ENCODE measurements at places on chromosomes 12 and 14. TPM values are rescaled to one million over a fixed set of nuclear protein-coding genes. Genes with fewer than 3 reads are reported as not detected.
A peak's percentile ranks its signal among the peaks of the same experiment; 100 is the strongest.

Gene NTS
- total RNA-seq: not detected

Gene ING4
- total RNA-seq: 13.8 TPM

DNA sequence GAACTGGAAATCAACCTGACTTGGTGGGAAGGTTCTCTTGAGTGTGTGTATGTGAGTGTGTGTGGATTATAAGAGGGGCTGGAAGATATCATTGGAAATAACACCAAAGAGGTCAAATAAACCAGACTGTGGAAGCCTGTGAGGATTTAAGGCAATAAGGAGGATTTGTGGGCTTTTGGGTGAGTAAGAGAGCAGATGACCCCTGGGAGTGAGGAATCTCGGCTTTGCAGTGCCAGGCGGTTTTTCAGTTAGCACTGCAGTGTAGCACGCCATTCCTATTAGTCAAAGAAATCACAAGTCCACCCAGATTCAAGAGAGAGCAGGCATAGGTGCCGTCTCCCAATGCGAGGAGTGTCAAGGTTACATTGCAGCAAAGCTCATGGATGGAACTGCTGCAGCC is 63.3 kb downstream of the CALM1 start:
- H3K4me1 ChIP-seq: no peaks in the 10 kb centered on the region
- no peaks in the 10 kb centered on the region for H3K36me3 ChIP-seq
- no peak overlapping the region for H3K4me3 ChIP-seq
- H3K27ac ChIP-seq: no peak overlapping the region
- H3K27me3 ChIP-seq: no peaks in the 10 kb centered on the region

DNA sequence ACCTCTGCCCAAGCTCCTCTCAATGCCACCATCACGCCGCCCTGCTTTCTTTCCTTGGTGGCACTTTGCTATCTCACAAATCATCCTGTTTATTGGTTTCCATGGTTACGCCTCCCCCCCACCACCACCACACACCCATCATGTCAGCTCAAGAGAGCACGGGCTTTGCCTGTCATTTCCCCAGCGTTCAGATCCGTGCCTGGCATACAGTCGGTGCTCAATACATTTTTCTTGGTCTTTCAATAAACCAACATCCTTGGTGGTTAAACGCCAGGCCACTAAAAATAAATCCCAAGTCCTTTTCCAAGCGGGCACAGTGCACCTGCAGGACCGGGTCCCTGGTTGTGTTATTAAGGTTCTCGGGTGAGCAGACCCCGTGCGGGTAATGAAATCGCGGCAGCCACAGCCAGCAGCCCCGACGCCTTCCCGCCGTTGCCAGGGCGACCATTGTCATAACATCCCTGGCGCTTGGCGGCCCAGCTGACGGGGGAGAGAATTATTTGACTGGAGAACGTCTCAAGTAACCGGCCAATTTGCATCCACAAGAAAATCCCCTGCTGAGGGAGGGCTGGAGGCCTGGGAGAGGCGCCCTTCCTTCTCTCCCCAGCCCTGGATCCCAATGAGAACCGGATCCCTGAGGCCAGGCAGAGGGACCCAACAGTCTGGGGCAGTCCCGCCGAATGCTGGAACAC is 92.9 kb downstream of the KSR2 start:
- H3K4me3 ChIP-seq: no peak overlapping the region
- H3K4me1 ChIP-seq: peaks cover 14% of the 10 kb centered on the region
- DNase-seq: peak; percentile 66

DNA sequence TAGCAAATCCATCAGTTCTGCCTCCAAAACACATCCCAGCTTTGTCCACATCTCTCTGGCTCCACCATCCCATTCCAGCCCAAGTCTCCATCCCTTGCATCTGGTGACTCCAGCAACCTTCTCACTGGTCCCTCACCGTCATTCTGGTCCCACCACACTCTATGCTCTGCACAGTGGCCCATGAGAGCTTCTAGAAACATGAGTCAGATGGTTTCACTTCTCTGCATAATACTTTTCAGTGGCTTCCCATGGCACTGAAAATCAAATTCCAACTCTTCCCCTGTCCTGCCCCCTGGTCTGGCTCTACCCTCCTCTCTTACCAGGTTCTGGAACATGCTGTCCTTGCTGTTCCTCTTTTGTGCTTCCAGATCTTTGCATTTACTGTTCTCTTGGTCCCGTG is 17.2 kb upstream of the C12orf76 start:
- H3K4me3 ChIP-seq: no peak overlapping the region
- peaks cover 2% of the 10 kb centered on the region for H3K36me3 ChIP-seq
- H3K27ac ChIP-seq: no peak overlapping the region
- peak; percentile 36 for DNase-seq
- H3K4me1 ChIP-seq: peaks cover 14% of the 10 kb centered on the region

- DNase-seq: peak; percentile 50
- H3K27ac ChIP-seq: peak overlapping the region; percentile 60
- peaks cover 13% of the 10 kb centered on the region for H3K36me3 ChIP-seq
- H3K4me3 ChIP-seq: peak overlapping the region; percentile 31
- H3K4me1 ChIP-seq: peaks cover 54% of the 10 kb centered on the region
Observed at GRCh38 chr14:75123991-75124390, 2.9 kb downstream of the NEK9 start.

DNA sequence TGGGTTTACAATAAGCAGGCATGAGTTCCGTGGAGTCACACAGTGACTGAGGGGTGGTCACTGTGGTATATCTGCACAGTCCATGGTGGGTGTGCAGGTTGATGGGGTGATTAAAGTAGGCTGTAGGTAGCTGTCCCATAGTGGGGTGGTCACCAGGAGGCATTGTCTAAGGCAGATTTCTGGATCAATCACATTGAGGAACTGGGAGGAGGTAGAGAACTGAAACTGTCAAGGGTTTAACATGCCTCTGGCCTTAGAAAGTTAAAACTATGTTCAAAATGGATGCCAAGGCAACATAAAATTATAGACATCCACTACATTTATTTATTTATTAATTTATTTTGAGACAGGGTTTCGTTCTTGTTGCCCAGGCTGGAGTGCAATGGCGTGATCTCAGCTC is 8.3 kb downstream of the ADCK1 start:
- H3K27me3 ChIP-seq: no peaks in the 10 kb centered on the region
- H3K4me1 ChIP-seq: no peaks in the 10 kb centered on the region
- H3K36me3 ChIP-seq: no peaks in the 10 kb centered on the region
- no peak overlapping the region for H3K27ac ChIP-seq

DNA sequence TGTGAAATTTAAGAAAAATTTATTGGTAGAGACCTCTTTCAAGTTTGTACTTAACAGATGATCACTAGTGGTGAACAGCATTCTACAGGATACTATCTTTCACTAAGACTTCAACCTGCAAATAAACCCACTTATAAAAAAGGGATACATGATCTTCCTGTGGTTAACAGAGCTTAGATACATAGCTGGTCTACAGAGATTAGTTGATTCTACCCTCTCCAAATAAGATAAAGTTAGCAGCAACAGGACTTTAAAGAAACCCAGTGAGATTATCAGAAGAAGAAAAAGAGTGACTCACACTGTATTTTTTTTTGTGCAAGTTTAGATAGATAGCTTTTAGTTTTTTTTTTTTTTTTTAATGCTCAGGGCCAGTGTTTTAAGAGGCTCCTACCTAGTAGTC is 34.5 kb downstream of the USP44 start:
- H3K27ac ChIP-seq: peak overlapping the region; percentile 28
- H3K36me3 ChIP-seq: peaks cover 32% of the 10 kb centered on the region
- H3K4me3 ChIP-seq: no peak overlapping the region
- H3K27me3 ChIP-seq: no peaks in the 10 kb centered on the region
- H3K4me1 ChIP-seq: peaks cover 2% of the 10 kb centered on the region
- no peak for DNase-seq

DNA sequence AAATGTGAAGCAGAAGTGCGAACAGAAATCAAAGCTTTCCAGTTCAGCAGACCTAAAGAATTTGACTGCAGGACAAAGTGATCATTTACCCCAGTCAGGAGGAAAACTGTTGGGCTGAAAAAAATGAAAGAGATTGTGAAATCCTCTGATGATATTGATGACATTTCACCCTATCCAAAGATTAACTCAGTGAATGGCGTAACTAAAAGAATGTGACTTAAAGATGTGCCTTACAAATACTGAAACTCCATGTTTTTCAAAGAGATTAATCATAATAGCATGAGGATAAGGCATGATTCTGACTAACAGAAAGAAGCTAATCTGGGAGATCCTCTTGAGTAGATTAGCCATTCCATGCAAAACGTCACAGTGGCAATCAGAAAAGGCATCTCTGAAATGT is 225.6 kb downstream of the DUSP6 start:
- no peaks in the 10 kb centered on the region for H3K27me3 ChIP-seq
- H3K4me3 ChIP-seq: no peak overlapping the region
- DNase-seq: no peak
- peaks cover 3% of the 10 kb centered on the region for H3K4me1 ChIP-seq
- H3K36me3 ChIP-seq: no peaks in the 10 kb centered on the region

Data from activated CD4-positive, alpha-beta memory T cell treated with anti-CD3 and anti-CD28 coated beads for 36 hours (primary cell).